ENCODE measurements at places on chromosomes 2 and 18. TPM values are rescaled to one million over a fixed set of nuclear protein-coding genes. Genes with fewer than 3 reads are reported as not detected.
A peak's percentile ranks its signal among the peaks of the same experiment; 100 is the strongest.

DNA sequence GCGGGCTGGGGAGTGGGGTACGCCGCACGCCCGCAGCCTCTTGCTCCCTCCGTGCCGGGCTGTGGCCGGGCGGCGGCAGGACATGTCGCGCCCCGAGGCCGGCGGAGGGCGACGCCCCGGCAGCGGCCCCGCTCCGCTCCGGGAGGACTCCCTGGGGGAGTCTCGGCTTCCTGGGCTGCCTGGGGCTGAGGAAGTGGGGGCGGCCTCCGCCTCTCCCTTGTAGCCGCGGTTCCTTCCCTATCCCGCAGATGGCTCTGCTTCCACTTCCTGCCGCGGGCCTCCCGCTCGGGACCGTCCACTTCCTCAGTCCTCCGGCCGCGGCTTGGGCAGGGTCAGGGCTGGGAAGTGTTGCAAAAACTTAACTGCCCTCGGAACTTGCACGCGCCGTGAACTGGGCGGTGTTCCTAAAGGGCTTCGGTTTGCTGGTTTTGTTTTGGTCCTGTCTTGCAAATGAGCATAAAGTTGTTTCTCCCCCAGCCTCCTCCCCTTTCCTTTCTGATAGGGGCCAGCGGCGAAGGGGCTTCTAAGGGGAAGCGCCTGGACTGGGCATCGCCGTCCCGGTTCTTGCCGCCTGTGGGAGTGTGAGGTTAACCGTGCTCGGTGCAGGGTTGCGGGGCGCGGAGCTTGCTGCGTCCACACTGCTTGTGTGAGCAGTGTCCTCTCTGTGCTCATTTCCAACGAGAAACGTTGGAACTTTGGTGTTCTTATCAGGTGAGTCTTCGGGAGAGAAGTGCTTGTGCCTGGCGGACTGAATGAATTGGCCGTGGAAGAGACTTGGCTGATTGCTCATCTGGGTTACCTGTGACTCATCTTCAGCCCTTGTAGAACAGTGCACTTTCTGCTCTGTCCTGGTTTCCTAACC, 600 bp downstream of the RALB start:
- DNase-seq = peak; percentile 69

GRCh38 chr2:201130524-201131186, 14.7 kb downstream of the CFLAR start:
- DNase-seq = peak; percentile 94

DNA sequence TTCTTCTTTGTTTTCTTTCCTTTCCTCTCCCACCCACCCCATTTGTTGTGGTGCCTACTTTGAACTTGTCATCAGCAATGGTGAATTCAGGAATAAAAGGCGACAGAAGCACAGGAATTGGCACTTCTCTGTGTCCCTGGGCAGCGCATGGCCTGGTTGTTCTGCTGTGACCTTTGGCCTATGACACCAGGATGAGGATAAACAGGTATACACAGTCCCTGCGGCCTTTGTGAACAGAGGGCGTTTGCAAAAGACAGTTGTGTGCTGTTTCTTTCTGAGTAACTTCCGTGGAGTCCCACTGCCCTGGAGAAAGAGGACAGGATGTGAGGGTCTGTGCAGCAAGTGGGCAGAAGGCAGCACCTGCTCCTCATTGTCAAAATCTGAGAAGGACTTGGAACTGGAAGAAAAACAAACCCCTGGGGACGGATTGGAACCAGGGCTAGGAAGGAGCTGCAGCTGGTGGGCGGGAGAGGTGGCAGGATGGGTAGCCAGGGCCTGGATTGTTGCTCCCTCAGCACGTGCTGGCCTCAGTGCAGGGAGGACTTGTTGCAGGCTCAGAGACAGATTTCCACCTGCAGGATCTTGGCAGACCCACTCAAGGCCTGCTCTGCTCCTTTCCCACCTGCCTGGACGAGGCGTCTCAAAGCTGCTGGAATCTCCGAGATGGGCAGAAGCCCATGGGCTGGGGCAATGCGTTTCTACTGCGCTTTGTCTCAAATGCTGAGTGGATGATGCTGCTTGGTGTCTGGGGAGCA, 159.5 kb downstream of the ACKR3 start:
- no peak for DNase-seq

DNA sequence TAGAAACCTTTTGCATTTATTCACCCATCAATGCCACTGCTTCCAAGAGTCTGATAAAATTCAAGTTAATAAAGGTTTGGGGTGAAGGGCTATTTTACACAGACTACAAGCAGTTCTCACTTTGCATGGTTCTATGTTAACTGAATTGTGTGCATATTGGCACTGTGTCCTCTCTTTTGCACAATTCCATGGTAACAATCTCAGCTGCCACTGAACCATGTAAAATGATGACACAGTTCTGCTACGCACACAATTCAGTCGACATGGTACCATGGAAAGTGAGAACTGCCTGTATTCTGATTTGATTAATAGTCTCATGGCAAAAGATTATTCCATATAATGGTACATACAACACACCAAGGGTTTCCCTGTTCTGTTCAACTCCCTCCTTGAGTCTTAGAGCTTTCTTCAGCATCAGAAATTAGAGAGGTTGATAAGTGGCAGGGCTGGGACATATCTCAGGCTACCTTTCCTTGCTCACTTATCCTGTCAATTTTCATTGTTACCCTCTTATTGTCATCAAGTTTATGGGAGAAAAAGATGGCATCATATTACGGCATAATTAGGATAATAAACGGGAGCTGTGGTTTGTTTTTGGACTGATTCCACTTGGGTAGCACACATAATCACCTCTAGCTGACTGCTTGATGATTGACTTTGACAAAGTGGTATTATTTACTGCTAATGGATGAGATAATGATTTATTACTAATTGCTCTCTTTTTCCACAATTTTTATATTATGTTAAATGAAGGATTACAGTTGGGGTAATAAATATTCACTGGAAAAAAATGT, 139.3 kb upstream of the CREB1 start:
- DNase-seq = no peak

DNA sequence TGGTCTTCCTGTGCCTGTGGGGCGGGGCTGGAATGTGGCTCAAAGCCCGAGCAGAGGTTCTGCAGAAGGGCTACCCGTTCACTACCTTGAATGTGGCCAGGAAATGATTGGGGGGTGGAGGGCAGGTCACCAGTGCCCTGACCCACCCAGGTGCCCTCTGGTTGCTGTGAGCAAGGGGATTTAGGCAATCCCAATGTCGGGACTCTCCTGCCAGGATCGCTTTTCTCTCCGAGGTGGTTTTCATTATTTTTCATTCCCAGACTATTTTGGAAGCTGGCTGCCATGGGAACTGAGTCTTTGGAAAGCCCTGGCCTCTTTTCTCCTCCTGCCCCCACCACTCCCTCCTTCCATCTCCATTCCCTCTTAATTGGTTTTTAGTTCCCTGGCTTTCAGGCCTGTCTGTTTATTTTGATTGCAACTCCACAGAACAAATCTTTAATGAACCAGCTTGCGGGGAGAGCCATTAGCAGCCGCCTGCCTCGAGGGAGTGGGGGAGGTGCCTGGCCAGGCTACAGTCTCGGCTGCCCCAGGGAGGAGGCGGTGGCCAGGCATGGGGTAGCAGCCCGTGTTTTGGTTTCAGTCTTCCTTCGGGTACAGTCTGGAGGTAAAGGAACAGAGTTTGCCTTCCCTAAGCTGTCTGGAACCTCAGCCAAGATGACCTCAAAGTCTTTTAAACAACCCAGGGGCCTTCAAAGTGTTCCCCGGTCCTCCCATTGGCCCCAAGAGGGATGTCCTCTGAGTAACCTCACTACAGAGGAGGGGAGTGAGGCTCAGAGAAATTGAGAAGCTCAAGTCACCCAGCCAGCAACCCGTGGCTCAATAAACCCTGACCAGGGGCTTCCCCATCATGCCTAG, 114.4 kb upstream of the HAAO start:
- no peak for DNase-seq

DNA sequence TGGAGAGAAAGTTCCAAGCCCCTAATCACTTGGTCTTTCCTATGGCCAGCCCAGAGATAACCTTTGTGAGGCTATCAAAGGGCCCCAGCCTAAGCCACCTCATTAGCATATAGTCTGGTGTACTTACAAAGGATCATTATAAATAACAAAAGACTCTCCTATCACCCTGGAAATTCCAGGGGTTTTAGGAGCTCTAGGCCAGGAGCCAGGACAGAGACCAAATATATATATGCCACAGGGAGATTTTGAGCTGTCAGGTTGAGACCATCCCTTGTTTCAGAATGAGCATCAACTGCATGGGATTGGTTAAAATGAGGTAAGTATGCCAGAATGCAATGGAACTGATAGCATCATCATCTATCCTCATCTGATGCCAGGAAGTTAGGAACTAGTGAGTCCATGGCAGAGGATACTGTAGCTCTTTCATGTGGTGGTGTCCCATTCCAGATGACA, 32.1 kb upstream of the CHRNA1 start:
- DNase-seq = no peak

REG3G gene
- 0.23 TPM for total RNA-seq

REEP1 gene
- total RNA-seq = not detected

DNA sequence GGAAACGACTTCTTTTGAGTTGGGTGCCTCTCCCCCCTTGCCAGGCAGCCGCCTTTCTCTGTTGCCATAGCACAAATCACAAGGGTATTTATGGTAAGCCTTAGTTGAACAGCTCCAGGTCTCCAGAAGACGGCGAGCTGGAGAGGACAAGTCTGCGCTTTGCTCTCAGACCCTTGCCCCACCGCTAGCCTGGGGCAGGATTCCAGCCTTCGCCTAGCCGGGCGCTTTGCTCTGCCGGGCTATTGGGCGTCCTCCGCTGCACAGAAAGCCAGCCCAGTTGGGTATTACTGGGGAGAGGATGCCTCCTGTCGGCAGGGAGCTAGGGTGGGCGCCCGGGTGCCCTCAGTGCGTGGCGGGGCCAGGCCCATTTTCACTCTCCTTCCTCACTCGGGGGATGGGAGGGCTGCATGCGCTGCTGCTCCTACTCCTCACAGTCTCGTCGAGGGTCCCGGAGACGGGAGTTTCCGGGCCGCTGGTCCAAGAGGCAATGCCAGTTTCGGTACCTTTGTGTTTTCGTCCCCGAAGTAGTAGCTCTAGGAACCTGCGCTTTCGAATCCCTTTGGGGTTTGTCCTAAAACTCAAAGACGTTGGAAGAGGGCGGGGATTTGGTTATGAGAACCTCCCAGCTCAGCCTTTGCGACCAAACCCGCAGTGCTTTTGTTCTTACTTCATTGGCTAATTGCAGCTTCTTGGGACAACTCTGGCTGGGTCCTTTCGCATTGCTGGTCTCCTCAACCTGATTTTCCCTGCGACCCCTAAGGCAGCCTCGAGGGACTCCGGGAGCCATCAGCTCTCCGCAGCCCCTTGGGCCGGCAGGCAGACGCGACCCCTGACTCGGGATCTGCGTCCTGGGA, 3.6 kb upstream of the DLX2 start:
- peak; percentile 19 for DNase-seq

STARD6 gene
- not detected for total RNA-seq

DNA sequence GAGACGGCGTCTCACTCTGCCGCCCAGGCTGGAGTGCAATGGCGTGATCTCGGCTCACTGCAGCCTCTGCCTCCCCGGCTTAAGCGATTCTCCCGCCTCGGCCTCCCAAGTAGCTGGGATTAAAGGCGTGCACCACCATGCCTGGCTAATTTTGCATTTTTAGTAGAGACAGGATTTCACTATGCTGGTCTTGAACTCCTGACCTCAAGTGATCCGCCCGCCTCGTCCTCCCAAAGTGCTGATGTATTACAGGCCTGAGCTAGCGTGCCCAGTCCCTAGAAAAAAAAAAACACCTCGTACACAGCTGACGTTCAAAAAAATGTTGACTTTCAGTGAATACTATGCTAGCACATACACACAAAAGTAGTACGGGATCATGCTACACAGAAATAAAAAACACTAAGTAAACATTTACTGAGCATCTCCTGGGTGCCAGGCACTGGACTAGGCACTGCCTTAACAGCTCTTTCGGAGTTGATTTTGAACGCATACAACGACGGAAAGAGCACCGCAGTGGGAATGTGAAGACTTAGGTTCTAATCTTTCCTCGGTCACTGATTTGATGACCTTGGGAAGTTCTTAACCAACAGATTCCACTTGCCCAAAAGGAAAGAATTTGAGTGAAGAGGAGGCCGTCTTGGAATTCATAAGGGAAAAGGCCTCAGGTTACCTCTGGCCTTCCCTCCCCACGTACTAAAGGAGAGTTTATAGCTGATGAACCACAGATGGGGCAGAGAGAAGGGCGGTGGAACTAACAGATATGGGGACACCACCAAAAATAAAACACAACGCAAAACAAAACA, 1.1 kb downstream of the DNAJC27 start:
- peak; percentile 1 for DNase-seq

MTIF2 gene
- total RNA-seq = 41.8 TPM

GRCh38 chr18:3251249-3251962, 3.8 kb downstream of the MYL12A start:
- no peak for DNase-seq

TLX2 gene
- total RNA-seq = not detected

BCL2 gene
- total RNA-seq = 6.3 TPM

- DNase-seq = peak; percentile 37
Observed at GRCh38 chr2:106995556-106995955, 109.6 kb upstream of the ST6GAL2 start.

DNA sequence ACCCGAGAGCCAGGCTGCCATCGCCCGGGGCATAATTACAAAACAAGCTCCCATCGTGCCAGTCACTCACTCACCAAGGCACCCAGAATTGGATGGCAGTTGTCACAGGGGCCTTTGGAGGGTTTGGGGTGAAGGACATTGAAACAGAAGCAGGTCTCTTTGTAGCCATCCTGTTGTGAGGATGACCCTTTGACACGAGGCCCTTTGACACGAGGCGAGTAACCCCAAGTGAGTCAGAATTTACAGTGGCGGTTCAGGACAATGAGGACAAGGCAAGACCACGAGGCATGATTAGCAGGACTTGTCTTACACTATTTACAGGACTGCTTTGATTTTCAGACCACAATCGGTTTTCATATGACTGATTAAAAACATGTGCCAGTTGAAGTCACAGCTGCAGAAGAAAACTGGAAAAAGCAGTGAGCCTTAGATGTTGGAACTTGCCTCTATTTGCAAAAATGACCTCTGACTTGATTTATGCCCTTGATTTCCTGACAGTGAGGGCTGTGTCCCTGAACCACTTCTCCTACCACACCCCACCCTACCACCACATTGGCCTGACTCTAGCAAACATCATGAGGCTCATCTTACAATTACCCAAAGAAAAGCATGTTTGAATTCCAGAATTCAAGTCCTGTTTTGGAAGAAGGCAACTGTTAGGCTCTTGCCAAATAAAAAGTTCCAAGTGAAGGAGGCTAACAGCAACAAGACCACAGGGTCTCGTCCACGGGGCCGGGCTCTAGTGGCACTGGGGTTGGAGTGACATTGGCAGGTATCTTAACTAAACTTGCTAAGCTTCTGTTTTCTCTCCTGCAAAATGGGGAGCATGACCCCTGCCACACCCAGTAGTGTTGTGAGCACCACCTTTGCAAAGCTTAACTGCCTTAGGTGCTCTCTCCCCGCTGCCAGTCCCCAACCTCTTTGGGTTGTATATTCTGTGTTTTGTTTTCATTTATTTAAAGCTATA, 64.4 kb upstream of the FOSL2 start:
- no peak for DNase-seq

Measured in HT1080 (cell line).